GM12864 (cell line): ENCODE measurements at places on chromosomes 12 and 14.

- DNase-seq = no peak
Measured at GRCh38 chr12:121537814-121538698, 42.8 kb downstream of the KDM2B start.

- no peak for DNase-seq
Measured at GRCh38 chr14:50425816-50426215, 29.1 kb upstream of the CDKL1 start.

DNA sequence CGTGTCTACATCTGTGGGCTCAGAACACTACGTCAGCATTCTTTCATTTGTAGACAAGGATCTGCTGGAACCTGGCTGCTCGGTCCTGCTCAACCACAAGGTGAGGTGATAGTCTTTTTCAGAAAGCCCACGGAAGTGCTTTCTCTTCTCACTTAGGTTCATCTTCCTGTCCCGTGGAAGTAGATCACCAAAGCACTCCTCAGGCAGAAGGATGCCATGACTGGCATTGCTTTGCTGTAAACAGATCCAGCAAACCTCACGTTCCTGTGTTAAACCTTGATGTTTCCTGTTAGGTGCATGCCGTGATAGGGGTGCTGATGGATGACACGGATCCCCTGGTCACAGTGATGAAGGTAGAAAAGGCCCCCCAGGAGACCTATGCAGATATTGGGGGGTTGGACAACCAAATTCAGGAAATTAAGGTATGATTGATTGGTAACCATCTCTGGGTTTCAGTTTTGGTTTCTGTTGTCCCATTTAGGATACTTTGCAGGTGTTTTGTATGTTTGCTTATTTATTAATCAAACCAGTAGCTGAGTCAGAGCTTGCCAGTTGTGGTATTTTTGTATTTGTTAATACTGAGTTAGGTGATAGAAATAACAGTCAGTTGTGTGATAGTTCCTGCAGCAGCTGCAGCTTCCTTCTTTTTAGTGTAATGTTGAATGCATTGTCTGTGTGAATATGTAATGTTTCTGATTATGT is 7.5 kb downstream of the PSMC1 start:
- no peak for DNase-seq

- no peak for DNase-seq
Measured at GRCh38 chr14:23831596-23831995, 122.0 kb upstream of the DHRS4 start.

DNA sequence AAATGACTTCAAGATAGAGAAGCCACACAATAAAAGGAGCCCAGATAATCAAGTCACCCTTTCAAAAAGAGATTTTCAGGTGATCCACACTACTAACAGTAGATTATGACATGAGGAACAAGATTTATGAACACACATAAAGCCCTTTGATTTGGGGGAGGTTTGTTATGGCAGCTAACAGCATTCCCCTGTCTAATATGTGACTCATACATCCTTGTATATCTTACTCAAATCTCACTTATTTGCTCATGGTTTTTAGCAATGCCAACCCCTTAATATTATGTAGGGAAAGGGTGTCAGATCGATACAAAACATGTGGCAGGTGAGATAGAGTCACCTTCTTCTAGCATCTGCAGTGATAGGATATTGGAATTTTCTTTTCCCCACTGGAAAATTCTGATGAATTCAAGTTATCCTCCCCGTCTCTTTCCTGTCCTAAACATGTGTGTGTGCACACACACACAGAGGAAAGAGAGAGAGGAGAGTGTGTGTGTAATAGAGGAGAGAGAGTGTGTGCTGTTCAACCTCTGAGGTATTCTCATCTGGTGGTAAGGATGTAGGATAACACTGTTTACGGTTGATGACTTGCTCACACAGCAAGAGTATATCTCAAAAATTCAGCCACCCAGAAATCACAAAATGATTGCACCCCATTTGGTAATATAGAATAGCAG is 319.9 kb downstream of the KCNC2 start:
- DNase-seq = no peak

- DNase-seq = no peak
Measured at GRCh38 chr12:91663744-91664143, 481.1 kb upstream of the DCN start.

DNA sequence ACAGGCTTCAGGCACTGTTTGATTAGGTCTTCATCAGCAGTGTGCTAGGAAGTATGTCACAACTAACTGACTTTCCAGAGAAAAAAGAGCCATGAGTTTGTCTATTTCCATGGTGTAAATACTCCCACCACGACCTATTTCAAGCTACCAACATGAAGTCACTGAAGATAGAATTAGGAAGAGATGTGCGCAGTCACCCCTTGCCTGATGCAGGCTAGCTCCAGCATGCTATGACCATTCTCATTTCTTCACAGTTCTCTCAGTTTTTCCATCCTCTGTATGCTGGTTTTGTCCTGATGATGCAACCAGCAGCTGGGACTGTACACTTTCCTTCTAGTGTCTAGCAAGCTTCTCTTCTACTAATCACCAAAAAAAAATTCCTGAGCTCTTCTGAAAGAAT is 191.6 kb upstream of the NUDT4 start:
- DNase-seq = no peak

- no peak for DNase-seq
Measured at GRCh38 chr12:48988030-48988649, 10.0 kb downstream of the WNT1 start.

DNA sequence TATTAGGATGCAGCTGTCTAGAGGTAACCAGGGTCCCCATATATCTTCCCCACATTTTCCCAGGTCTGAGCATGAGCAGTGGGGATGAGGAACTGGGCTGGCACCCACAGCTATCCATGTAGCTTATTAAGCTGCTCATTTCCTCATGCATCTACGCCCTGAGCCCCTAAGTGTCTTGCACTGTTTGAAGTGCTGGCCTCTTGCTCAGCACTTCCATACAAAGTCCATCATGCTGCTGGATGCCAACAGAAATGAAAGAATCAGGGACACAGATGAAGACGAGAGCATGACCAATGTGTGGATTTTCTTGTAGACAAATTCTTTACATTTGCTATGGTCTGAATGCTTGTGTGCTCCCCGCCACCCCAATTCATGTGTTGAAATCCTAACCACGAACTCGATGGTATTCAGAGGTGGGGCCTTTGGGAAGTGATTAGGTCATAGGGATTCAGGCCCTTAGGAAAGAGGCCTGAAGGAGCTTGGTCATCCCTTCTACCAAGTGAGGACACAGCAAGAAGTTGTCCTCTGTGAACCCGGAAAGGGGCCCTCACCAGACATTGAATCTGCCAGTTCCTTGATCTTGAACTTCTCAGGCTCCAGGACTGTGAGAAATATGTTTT is 54.5 kb downstream of the C12orf75 start:
- no peak for DNase-seq

DNA sequence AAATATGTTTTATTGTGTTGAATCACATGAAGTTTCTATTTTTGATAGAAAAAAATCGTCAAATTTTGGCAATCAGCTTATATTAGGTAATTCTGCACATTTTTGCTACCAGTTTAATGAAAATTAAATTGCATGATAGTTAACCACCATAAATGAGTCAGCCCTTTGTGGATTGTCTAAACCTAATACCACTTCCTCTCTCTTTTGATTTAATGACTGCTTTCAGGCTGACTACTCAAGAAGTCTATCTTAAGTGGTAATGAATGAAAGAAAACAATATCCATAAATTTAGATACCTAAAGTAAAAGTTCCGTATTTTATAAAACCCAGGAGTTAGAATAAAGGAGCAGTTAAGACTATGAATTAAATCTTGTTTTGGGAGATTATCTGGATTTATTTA is 450.5 kb downstream of the TMEM117 start:
- DNase-seq = no peak

DNA sequence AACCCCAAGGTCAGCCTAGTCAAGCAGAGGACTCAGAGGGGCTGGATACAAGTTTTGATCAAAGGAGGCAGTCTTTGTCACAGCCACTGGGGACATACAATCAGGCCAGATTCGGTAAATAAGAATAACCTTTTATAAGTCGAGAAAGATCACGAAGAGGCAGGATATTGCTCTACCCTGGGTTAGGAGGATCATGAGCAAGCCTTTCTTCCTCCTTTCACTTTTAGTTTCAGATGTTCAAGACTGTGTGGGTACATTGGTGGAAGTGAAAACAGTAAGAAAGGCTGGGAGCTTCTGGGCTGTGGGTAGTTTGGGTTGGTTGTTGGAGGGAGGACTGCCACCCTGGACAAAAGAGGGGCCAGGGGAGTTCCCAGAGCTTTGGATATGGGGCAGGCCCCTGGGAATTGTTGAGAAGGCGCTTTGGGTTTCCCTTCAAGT is 127.7 kb downstream of the SNAPC1 start:
- DNase-seq = peak; percentile 77

- DNase-seq = no peak
Measured at GRCh38 chr12:131600160-131600532, 110.7 kb upstream of the SFSWAP start.
